ENCODE measurements at places on chromosomes 7 and 10. TPM values are rescaled to one million over a fixed set of nuclear protein-coding genes. Genes with fewer than 3 reads are reported as not detected.

- no peaks in the 10 kb centered on the region for H3K36me3 ChIP-seq
Observed at GRCh38 chr10:4576206-4576605, 249.8 kb upstream of the AKR1E2 start.

DNA sequence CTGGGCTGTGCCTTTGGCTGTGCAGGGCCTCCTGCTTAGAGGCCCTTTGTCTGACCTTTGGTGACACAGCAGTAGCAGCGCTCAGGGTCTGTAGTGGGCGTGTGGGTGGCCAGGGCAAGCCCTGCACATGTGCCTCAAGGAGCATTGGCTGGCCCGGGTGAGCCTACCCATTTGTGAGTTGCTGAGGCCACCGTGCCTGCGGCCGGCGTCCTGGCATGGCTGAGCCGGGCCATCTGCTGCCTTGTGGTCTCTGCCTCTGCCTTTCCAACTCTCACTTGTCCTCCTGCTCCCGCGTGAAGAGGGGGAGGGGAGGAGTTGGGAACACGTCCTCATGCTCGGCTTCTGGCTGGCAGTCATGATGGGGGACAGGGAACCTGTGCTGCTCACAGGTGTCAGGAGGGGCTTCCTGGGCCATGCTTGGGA is 9.2 kb upstream of the ORAI2 start:
- H3K4me3 ChIP-seq: no peak overlapping the region
- peak; percentile 46 for DNase-seq
- no peaks in the 10 kb centered on the region for H3K27me3 ChIP-seq
- no peaks in the 10 kb centered on the region for H3K4me1 ChIP-seq
- no peak overlapping the region for H3K27ac ChIP-seq
- no peaks in the 10 kb centered on the region for H3K36me3 ChIP-seq

- H3K4me3 ChIP-seq: no peak overlapping the region
- no peaks in the 10 kb centered on the region for H3K4me1 ChIP-seq
- H3K36me3 ChIP-seq: no peaks in the 10 kb centered on the region
- DNase-seq: no peak
- H3K27me3 ChIP-seq: no peaks in the 10 kb centered on the region
Observed at GRCh38 chr7:127252377-127252713, 396 bp downstream of the GRM8 start.

GRCh38 chr7:156002362-156003066 is 190.3 kb upstream of the SHH start:
- no peaks in the 10 kb centered on the region for H3K36me3 ChIP-seq
- H3K4me3 ChIP-seq: no peak overlapping the region
- no peak for DNase-seq
- H3K27me3 ChIP-seq: no peaks in the 10 kb centered on the region
- H3K27ac ChIP-seq: no peak overlapping the region

DGKI gene
- polyA plus RNA-seq: 3.6 TPM
